Retinal pigment epithelial cell (primary cell): ENCODE measurements at places on chromosomes 13 and 19.

DNA sequence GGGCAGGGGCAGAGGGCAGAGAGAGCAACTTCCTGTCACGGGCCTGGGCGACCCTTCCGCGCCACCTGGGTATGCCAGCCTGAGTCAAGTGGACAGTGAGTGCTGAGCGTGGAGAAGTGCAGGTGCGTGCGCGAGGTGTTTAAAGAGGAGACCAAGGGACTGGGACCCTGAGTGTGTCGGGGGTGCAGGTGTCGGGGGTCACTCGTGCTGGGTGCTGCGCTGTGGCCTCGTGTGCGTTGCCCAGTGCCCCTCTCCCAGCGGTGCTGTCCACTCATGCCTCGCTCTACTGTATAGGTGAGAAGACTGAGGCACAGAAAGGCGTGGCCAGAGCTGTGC is 18.9 kb upstream of the KCTD15 start:
- no peak for DNase-seq

GRCh38 chr13:113533161-113533840 is 42.8 kb upstream of the DCUN1D2 start:
- DNase-seq: no peak

DNA sequence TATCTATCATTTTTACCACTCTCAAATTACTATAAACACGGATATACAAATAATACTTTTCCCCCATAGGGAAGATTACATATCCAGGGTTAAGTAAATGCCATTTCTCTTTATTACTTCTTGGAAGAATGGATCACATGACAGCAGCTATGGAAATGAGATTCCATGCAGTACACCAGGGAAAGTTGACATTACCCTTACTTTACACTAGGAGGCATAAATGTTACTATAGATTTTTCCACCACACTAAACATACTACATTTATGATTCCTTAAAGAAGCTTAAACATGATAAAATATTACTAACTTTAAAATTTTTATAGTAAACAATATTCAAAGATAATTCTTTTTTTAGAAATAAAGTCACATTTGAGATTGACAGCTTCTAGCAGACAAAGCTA is 611.4 kb downstream of the PCDH9 start:
- DNase-seq: peak; percentile 21

GRCh38 chr13:112181336-112182067 is 114.6 kb downstream of the SOX1 start:
- no peak for DNase-seq

DNA sequence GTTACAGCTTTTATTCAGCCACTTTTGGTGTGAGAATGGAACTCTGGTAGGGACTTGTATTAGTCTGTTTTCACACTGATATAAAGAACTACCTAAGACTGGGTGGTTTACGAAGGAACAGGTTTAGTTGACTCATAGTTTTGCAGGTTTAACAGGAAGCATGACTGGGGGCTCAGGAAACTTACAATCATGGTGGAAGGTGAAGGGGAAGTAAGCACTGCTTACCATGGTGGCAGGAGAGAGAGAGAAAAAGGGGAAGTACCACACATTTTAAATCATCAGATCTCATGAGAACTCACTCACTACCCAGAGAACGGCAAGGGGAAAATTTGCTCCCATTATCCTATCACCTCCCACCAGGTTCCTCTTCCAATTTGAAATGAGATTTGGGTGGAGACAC is 942.2 kb downstream of the PCDH17 start:
- DNase-seq: no peak

DNA sequence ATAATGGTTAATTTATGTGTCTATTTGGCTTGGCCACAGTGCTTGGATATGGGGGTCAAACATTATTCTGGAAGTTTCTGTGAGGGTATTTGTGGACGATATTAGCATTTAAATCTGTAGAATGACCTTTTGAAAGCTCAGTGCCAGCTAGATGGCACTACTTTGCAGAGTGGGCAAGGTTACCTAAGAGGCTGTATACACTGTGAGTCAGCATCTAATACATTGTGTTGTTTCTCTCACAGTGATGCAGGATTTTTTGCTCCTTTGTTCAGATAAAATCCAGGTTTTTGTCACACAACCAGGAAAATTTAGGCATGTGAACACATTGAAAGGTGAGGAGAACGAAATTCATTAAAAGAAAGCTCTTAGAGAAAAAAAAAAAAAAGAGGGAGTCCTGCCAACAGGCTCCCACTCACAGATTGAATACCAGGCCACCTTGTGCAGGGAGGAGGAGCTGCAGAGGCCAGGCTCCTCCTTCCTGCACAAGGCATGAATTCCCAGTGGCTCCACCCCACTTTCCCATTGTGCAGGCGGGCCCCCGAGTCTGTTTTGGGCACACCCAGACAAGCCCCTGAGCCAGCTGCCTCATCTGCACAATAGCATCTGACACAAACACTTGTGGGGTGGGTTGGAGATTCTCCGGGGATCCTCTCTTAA is 551.0 kb upstream of the ATXN8OS start:
- DNase-seq: no peak

DNA sequence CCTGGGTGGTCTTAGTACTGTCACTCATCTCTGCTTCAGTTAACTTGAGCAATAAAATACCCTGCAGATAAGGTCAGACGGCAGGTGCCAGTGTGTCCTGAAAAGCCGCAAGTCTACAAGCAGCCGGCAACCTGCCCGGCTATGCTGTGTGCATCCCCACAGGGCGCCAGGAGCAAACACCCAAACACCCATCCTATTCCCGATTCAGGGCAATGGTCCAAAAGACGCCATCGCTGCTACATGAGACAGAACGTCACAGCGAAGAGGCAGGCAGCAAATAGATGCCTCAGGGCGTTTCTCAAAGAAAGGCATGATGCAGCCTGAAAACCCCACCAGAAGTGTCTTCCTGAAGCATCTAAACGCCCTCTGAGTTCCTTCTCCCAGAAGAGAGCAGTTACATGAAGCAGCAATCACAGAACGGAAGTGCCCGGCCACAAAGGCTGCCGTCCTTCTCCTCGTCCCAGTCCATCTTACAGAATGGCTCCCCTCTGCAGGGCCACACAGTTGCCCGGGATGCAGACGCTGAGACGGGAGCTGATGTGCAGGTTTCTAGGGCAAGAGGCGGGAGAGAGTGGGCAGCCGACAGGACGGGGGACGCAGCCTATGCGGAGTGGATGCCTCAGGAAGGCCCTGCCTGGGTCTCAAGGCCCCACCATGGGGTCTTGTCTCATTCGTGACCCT is 35.1 kb downstream of the RASA3 start:
- no peak for DNase-seq

DNA sequence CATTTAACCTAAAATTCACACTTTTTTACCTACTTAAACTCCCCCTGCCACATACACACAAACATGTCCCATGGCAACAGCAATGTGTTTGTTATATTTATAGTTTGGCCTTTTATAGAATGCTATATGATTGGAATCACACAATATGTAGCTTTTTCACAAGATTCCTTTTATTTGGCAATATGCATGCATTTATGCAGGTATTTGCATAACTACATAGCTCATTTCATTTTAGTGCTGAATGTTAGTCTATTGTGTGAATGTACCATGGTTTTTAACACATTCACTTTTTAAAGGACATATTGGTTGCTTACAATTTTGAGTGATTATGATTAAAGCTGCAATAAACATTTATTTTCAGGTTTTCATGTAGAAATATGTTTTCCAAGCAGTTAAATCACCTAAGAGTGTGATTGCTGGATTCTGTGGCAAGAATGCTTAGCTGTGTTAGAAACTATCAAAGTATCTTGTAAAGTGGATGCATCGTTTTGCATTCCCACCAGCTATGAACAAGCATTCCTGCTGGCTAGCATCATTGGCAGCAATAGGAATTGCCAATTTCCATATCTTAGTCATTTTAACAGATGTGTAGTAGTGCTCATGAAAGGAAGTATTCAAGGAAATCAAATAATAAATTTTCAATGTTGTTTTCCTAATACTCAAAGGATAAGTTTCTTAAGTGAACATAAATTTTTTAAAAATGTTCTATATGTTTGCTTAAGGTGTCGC is 557.0 kb downstream of the SLITRK1 start:
- DNase-seq: no peak

DNA sequence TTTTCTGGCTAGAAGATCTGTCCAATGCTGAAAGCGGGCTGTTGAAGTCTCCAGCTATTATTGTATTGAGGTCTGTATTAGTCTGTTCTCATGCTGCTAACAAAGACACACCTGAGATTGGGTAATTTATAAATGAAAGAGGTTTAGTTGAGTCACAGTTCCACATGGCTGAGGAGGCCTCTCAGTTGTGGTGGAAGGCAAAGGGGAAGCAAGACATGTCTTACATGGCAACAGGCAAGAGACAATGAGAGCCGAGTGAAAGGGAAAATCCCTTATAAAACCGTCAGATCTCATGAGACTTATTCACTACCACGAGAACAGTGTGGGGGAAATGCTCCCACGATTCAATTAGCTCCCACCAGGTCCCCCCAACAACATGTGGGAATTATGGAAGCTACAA is 980.4 kb downstream of the SLITRK5 start:
- no peak for DNase-seq

DNA sequence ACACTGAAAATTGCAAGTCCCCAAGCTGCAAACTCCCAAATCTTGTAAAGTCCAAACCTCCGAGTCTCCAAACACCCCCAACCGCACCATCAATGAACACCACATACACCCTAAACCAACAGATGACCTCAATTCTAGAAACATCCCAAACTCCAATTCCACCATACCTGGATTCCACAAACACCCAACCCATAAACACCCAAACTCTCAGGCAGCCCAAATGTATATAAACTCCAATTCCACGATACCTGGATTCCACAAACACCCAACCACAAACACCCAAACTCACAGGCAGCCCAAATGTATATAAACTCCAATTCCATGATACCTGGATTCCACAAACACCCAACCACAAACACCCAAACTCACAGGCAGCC is 470 bp downstream of the C3 start:
- no peak for DNase-seq

DNA sequence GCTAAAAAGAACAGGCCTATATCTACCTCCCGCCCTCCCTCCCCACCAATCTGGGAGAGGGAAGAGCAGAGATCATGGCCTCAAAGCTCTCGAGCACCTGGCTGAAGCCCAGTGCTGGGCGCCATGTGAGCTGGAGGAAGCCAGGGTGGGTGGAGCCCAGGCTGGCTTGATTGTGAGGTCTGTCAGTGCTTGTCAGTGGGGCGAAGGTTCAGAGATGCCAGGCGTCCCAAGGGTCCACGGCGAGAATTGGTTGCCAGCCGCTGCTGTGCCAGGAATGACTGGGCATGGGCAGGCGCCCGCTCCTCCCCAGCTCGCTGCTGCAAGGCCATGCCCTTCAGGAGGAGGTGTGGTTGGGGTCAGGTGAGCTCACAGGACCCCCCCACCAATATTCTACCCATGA is 11.5 kb downstream of the BEST2 start:
- DNase-seq: no peak

DNA sequence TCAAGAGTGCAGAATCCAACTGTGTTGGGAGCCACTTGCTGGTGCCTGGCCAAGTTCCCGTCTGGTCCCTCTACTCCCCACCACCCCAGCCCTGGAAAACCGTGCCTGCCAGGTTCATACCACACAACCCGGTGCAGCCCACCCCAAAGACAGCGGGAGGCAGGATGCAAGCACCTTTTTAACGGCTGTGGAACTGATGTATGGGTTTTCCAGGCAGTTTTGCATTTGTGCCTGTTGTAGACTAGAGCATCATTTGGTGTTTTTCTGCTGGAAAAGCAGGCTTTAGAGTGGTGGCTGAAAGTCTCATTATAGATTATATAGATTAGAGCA is 13.5 kb downstream of the TFDP1 start:
- DNase-seq: no peak

GRCh38 chr13:32645854-32646253 is 59.6 kb downstream of the PDS5B start:
- no peak for DNase-seq

DNA sequence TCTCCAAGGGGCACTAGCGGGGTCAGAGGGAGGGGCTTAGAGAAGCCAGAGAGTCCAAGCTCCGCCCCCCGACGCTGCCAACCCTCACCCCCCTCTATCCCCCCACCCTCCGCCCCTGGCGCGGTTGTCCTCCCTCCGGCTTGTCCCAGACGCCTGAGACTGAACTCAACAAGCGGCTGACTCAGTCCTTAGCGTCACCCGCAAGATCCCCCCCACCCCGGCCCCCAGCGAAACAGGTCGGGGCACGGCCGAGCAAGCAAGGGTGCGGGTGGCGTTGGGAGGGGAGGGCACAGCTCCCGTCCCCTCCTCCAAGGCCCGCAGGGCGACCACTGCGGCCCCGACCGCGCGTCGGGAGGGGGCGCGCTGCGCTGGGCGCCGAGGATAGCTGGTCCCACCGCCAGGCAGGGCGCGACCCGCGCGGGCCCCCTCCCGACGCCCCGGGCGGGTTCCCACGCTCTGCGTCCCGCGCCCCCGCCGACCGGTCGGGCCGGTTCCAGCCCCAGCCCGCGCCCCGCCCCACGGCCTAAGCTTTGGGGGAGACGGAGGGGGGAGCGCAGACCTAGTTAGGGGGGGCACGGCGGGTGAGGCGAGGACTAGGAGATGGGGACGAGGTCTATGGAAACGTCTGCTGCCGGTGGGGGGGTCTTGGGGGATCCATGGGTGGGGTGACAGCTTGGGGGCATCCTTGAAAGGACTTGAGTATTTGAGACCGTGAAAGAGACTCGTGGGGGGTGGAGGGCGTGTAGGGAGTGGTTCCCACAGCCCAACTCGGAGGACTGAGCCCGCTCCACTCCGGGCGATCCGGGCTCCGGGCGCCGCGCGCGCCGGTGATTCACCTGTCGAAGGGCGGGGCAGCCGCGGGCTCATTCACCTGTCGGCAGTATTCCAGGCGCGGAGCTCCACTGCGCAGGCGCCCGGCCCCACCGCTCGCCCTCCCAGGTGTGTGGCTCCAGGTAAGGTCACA is 5.1 kb downstream of the NOTCH3 start:
- peak; percentile 16 for DNase-seq

DNA sequence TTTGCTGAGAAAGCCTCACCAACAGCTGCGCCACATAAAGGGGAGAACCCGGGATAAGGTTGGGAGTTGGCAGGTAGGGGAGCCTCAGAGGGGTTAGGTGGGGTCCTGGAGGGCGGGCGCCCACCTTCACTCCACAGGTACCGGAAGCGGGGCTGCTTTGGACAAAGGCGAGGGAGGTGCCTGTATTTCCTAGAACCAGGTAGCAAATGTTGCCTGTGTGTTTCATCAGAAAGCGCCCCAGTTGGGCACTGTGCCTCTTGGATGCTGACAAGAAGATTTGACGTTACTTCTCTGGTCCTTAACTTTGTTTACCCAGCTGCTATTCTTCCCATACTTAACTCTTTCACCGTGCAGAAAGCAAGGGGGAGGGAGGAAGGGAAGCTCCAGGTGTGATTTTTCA is 278.9 kb downstream of the ZNF536 start:
- no peak for DNase-seq

GRCh38 chr19:4365341-4365740 is 22.0 kb downstream of the MPND start:
- no peak for DNase-seq

GRCh38 chr19:55258828-55259539 is at the start of gene PPP6R1:
Gene PPP6R1, minus strand, starts transcription at chr19:55259017. Its CDS starts 11,914 bp downstream, at chr19:55247103.
- peak; percentile 99 for DNase-seq

GRCh38 chr13:55583953-55584593 is 1556.6 kb upstream of the PRR20A start:
- no peak for DNase-seq

- DNase-seq: no peak
Measured at GRCh38 chr13:113400621-113401451, 36.9 kb upstream of the GRTP1 start.
